GM23248 (cell line): ENCODE measurements at places on chromosomes 1 and 21. TPM values are rescaled to one million over a fixed set of nuclear protein-coding genes. Genes with fewer than 3 reads are reported as not detected.

DNA sequence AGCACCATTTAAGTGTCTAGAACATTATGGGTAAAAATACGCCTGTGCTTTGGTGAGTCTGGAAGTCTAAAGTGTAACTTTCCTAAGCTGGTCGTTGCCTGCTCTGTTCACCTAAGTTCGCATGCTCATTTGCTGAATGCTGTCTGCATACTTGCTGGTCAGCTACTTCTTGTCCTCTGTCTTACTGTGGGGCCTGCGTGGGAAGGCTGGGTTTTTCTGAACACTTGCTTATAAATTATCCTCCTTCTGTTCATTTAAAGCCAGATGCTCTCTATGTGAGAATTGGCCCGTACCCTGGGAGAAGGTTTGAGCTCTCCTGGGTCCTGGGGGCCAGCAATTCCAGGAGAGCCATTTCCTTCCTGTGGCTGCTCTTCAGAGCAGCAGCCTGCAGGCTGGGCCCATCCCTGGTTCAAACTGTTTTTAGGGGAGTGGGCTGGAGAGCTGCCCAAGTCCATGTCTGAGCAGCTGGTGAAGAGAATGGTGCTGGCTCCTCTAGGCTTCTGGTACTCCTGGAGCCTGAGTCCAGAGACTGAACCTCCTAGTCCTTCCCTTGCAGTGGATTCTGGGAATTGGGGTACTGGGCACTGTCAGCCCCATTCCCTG lies 75.7 kb downstream of the GALNT2 start:
- no peak for DNase-seq

DNA sequence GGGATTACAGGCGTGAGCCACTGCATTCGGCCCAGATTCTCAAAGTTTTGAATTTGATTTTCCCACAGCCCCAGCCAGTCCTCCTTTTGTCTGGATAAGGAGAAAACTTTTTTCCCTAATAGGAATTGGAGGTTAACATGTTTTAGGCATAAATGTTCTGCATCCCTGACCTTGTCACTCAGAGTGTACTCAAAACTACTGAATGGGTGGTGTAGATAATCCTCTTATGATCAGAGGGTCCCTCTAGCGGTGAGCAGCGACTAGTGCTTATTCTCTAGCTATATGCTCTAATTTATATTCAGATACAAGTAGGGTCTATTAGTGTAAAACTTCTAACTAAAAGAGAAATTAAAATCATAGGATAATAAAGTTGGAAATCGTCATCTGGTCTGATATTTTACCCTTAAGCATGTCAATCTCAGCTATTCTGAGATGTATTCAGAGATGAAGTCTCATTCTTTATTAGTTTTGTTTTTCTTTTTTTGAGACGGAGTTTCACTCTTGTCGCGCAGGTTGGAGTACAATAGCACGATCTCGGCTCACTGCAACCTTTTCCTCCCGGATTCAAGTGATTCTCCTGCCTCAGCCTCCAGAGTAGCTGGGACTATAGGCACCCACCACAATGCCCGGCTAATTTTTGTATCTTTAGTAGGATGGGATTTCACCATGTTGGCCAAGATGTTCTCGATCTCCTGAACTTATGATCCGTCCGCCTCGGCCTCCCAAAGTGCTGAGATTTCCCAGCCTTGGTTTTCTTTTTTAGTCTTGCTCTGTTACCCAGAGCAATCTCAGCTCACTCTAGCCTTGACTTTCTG lies 2.7 kb upstream of the PSMD4 start:
- DNase-seq, result peak; percentile 90

DNA sequence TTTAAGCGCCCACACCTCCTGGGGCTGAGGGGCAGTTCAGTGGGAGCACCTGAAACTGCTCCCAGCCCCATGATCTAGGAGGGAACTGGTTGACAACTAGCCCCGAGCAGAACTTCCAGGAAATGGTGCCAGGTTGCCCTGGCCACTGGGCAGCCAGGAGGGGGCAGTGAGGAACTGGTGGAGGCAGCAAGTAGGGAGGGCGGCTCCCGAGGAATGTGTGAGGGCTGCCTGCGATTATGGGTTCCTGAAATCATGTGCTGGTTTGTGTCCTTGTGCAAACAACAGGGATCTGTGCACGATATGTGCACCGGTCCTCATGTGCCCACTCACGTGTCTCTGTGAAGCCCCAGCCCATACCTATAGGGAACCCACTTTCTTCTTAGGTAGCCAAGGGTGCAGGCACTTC lies 9.9 kb downstream of the GPR3 start:
- DNase-seq, result peak; percentile 86

GRCh38 chr1:234702342-234703000 lies 92.5 kb upstream of the IRF2BP2 start:
- peak; percentile 51 for DNase-seq

DNA sequence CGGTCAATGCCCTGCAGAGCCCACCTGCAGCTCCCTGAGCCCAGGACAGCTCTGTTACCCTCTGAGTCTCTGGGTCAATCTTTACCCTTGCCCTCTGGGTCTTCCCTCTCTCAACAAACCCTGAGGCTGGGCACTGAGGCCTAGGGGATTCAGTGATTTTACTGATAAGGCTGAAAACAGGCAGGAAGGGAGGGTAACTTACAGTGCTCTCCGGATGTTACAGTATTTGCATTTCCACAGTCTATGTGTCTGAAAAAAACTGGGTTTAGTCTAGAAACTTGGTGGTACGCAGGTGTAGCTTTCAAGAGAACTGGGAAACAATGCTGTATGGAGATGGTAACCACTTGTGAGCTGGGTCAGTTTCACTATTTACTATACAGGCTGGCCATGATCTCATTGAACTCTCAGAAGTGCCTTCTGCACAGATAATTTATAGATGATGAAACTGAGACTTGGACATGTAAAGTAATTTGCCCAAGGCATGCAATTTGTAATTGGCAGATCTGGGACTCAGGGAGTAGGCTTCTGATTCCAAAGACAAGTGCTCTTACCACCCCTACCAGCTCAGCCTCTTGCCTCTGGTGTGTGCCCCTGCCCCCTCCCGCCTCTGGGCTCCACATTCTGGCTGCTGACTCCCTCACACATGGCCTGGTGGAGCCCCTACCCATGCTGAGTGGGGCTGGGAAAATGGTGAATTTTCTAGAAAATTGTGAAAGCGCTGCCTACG lies 48.8 kb downstream of the TENT5C start:
- no peak for DNase-seq

- DNase-seq, result peak; percentile 13
Observed at GRCh38 chr1:173353350-173353749, 123.8 kb upstream of the PRDX6 start.

DNA sequence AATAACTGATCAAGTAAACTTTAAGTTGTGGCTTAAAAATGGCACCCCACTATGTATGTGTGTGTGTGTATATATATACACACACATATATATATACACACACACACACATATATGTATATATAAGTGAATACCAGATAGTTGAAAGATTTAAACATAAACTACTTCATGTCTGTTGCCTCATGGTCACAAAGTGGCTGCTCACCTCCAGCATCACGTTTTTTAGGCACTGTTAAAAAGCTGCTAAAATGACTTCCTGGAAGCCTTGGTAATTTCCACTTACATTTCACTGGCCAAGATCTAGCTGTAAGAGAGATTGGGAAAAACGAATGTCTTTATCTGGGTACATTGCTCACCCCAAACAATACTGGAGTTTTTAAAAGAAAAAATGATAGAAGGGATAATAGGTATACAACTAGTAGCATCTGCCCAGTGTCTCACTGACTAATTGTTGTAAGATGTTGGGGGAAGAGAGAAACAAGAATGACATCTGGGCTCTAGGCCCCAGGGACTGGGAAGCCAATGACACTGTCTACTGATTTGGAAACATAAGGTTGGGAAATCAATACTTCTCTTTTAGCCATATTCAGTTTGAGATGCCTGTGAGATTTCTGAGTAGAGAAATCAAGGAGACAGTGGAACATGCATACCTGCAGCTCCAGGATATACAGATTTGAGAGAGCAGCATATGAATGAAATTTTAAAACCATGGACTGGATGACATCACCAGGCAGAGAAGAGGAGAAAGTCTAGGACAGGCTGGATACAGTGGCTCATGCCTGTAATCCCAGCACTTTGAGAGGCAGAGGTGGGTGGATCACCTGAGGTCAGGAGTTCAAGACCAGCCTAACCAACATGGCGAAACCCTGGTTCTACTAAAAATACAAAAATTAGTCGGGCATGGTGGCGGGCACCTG lies 42.8 kb downstream of the CLDN14 start:
- DNase-seq, result peak; percentile 41

DNA sequence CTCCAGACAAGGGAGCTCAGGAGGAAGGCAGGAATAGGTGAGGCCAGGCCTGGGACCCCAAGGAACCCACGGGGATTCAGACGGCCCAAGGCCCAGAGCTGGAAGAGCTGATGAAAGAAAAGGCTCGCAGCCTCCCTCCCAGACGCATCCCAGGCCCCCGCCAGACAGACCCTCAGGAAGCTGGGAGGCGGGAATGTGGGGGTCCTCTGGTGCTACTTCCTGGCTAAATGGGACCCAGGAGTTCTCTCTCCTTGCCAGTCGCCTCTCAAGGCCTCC lies 430 bp downstream of the FBXO2 start:
- DNase-seq, result no peak

GRCh38 chr1:46425726-46426125 lies 31.6 kb downstream of the FAAH start:
- DNase-seq, result peak; percentile 5

DNA sequence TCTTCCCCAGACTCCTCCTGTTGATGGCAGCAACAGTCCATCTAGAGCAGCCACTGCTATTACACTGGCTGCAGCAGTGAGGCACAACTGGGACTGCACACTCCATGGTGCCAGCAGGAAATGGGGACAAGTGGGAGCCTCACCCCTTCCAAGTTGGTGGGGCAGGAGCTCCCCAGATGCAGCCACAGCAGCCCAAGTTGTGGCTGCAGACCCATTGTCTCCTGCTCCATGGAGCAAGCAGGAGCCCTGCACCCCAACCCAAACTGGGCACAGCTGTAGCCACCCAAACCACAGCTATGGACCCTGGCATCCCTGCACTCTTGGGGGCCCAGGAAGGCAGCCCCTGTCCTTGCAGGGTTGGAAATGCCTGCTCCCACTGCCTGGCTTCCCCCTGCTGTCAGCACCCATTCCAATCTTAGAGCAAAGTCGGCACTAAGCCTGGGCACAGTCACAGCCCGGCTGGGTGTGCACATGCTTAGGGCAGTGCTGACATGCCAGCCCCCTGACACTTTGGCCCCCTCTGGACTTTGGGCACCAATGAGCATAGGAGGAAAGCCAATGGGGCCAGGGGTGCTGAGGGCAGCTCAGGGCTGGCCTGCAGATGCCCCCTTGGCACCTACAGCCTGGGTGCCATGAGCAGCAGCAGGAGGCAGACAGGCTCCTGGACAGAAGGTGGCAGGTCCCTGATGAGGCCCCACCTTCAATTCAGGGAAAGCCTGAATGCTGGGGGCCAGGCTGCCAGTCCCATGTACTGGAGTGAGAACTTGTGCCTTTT lies 44.0 kb downstream of the MATN1 start:
- DNase-seq, result no peak

DNA sequence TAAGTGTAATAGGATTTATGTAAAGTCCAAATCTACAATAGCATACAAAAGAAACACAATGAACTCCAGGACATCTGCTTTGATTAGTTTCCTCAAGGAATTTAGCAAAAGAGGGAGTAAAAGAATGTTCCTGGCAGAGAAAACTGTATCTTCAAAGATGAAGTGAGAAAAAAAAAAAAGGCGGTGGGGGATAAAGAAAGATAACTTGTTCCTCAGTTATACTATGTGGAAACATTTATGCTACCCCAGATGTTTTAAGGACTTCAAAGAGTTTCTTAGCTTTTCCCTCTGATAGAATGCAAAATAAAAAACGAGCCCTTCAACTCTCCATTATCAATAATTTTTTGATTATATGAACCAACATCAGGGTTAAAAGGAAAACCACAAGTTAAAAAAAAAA lies 908.9 kb upstream of the ADGRL2 start:
- DNase-seq, result no peak

DNA sequence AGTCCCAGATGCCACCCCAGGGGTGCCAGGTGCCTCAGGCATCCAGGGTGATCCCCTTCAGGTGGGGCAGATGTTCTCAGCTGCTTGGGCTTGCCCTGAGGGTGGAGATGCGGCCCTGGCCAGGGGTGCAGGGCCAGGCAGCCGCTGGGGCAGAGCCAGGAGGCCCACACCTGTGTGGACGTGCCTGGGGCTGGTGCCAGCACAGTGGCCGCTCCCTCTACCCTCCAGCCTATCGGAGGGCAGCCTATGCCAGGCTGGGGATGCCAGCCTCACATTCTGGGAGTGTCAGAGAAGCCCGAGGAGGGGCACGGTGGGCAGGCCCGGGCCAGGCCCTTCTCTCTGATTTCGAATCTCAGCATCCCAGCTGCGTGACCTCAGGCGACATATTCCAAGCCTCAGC lies 96.5 kb upstream of the WNT4 start:
- no peak for DNase-seq

DNA sequence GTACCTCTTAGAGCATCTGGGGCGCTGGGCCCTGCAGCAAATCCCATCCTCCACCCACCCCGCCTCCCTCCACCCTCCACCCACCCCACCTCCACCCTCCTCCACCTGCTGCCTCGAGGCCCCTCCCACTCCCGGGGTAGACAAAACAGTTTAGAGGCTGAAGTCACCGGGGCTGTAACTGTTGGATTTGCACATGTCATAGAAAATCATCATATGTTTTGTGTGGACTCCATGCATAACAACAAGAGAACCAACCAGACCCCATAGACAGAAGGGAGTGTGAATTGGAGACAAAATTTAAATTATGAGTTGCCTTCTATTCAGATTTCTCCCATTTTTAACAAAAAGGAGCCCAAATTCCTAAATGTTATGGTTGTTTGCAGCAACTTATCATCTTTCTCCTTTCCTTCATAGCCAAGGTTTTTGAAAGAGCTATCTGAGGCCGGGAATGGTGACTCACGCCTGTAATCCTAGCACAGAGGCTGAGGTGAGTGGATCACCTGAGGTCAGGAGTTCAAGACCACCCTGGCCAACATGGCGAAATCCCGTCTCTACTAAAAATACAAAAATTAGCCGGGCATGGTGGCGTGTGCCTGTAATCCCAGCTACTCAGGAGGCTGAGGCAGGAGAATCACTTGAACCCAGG lies 28.2 kb upstream of the LGALS8 start:
- DNase-seq, result no peak

GRCh38 chr1:35220976-35221375 lies 28.0 kb upstream of the SFPQ start:
- DNase-seq, result peak; percentile 12

DNA sequence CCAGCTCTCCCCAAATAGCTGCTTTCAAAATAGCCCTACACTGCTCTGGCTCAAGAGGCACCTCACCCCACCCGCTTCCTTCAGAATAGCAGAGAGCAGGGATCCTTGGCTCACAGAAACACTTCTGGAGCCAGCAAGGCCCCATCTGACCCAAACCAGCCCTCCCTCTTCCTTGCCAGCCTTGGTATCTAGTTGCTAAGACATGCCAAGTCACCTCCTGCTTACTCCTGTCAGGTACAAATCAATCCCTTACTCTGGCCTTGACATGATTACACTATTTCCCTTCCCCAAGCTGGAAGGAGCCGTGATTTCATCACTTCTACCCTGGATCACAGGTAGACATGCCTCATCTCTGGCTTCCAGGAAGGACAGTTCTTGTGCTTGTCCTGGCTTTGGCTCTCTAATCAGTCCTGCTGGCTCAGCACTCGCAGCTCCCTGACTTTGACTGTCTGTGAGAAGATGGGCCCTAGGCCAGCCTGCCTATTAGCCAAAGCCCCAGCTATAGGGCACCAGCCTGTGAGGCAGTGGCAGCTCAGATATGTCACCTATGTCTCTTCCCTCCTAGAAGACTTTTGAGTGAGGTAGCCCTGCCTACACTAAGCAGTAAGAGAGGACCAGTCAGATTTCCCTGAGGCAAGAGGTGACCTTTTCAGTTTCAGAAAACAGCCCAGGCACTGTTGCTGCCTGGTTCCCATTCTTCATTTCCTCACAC lies 8.9 kb upstream of the MUTYH start:
- peak; percentile 20 for DNase-seq

CD52 gene
- polyA plus RNA-seq, result not detected in 2 replicates

ZYG11A gene
- polyA plus RNA-seq, result 0.04 TPM in 1 of 2 replicates, not detected in the other

BEND5 gene
- 0.63 TPM in 1 of 2 replicates, not detected in the other for polyA plus RNA-seq

CR1 gene
- not detected in 2 replicates for polyA plus RNA-seq

ACTN2 gene
- polyA plus RNA-seq, result 0.22 TPM in 1 of 2 replicates, not detected in the other
